ENCODE measurements at places on chromosomes 4 and X.

- no peak for DNase-seq
Observed at GRCh38 chr4:13989501-13989900, 362.0 kb upstream of the BOD1L1 start.

GRCh38 chr4:78667325-78667724 lies 108.8 kb upstream of the BMP2K start:
- DNase-seq: no peak

- no peak for DNase-seq
Observed at GRCh38 chr4:18042012-18042411, 20.5 kb upstream of the LCORL start.

GRCh38 chr4:3361406-3361805 lies 68.6 kb downstream of the RGS12 start:
- DNase-seq: no peak

GRCh38 chr4:120718979-120719566 lies 203.5 kb downstream of the PRDM5 start:
- peak; percentile 6 for DNase-seq

DNA sequence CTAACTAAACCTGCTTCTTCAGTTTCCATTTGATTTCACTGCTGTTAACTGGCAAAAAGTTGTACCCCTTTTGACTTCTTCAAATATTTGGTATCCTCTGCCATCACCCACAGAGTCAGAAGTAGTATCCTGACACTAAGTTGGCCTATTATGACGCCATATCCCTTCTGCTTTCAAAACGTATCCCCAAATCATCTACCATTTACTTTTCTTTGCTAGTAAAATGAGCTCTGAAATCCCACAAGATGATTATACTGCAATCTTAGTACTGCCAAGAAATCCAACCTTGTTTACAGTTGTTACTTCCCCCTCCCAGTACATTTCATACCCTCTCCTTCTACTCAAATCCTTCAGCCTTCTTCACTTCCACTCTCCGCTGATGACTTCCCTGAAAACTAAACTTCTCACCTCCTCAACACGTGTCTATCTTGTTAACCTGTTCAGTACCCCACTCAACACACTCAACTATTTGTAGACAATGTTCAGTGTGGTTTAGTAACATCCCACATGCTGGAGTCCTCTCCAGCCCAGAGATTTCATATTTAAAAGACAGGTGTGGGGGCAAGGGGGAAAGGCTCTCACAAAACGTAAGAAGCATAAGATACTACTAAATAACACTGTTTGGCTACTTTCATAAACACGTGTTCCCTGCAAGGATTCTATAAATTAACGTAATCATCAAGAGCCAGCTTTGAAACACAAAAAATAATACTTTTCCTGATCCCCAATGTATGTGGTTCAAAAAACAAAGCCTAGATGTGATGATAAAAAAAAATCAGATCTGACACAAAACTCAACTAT lies 1.3 kb downstream of the NAF1 start:
- no peak for DNase-seq

GRCh38 chrX:45697591-45697990 lies 496.9 kb upstream of the DIPK2B start:
- DNase-seq: no peak

DNA sequence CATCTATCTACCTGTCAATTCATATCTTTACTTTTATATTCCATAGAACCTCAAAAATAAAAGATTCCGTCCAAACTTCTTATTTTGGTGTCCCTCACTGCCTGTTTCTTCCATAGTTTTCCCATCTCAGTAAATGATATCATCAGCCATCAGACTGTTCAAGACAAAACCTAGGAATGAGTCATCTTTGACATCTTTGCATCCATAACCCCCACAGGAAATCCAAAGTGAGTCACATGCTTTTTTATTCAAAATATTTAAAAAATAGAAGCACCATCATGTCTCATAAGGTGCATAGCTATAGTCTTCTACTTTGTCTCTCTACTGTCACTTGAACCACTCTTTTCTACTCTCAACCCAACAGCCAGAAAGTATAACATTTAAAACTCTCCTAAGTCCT lies 29.9 kb upstream of the CXXC4 start:
- DNase-seq: no peak

DNA sequence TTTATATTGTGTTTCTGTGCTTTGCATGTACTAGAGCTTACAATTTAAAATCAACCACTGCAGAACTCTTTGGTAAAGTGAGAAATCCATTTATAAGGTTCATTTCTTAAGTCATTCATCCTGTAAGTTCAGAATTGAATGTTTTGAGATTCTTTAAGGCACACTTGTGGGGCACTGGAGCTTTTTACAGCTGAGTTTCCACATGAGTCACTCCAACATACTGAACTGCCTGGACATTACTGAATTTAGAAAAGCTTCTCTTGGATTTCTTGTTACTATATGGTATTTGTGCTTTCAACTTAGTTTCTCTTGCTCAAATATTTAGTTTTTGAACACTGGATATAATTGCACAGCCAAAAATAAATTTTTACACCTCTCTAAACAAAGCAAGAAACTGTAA lies 226.3 kb downstream of the PACRGL start:
- DNase-seq: no peak

GRCh38 chrX:5646818-5647217 lies 581.8 kb downstream of the NLGN4X start:
- DNase-seq: no peak

DNA sequence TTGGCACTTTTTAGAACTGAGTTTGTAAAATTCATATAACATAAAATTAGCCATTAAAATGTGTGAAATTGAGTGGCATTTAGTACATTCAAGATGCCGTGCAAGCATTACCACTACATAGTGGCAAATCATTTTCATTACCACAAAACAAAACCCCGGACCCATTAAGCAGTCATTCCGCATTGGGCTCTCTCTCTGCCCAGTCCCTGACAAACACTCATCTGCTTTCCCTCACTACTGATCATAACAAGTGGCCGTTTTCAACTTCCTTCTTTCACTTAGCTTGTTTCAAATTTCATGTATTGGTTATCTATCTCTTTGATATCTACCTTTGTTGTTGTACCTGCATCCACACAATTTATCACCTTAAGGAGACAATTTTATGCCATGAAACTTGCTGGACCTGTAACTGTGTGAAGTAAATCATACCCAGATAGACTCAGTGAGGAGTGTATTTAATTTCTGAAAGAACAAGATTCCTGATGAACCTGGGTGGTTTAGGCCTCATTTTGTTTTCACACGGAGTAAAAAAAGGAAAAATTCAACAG lies 202.1 kb downstream of the OR13H1 start:
- DNase-seq: no peak

DNA sequence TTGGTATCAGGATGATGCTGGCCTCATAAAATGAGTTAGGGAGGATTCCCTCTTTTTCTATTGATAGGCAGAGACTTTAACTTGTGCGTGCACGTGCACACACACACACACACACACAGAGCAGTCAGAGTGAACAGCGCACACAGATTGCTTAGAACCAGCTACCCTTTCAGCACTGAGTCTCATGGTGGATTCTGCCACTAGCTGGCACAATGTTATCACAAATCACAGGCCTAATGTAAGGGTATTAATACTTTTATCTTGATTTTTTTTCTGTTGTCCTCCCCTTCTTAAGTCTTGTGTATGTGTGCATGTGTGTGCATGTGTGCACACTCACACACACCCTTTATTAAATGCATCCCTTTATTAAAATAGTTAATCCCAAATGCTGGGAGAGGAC lies 53.2 kb downstream of the HADH start:
- no peak for DNase-seq

GRCh38 chr4:138177278-138177968 lies 64.7 kb downstream of the SLC7A11 start:
- DNase-seq: no peak

GRCh38 chr4:16572631-16573030 lies 325.8 kb downstream of the LDB2 start:
- DNase-seq: no peak

DNA sequence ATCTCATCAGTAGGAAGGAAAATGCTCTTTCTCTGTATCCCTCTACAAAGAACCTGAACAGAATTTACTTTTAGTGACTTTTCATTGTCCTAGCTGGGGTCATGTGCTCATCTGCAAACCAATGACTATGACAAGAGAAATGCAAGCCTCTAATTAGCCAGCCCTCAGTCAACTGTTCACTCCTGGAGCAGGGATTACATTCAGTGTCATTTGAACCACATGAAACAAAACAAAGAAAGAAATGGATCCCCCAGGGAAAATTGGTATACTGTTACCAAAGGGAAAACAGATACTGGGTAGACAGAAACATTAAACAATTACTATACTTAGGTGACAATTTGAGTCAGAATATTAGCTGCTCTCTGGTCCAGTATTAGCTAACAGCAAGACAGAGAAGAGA lies 173.6 kb downstream of the RCHY1 start:
- no peak for DNase-seq

GRCh38 chr4:16775411-16776154 lies 122.9 kb downstream of the LDB2 start:
- no peak for DNase-seq

- DNase-seq: no peak
Observed at GRCh38 chr4:140569307-140569638, 512 bp upstream of the UCP1 start.

DNA sequence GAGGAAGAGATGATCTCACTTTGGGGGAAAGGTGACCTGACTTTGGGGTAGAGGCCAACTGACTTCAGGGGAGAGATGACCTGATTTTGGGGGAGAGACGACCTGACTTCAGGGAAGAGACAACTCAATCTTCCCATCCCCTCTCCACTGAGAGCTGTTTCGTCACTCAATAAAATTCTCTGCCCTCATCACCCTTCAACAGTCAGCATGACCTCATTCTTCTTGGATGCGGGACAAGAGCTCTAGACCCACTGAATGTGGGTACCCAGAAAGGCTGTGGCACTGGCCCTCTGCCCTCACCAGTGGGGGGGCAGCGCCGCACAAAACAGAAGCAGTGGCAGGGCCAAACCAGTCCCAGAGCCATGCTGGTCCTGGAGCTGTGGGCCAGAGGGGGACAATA lies 34.6 kb downstream of the ATXN3L start:
- no peak for DNase-seq

DNA sequence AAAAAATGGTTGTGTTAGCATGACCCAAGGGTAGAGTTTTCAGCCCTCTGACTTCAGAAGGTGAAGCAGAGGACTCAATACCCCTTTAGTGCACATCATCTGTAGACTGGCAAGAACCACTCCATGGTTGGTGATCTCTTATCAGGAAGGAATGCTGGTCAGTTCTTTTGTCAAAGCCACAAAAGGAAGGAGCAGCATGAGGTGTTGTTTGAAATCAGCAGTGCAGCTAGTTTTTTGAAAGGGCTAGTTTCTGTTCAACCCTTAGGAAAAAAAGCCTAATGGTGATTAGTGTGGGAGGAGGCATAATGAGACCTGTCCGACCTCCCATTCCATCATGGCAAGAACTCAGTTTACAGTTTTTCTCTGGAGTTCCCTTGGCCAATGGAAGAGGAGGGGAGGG lies 362.0 kb upstream of the CT83 start:
- no peak for DNase-seq

- no peak for DNase-seq
Observed at GRCh38 chrX:100797359-100797758, 22.8 kb upstream of the CSTF2 start.

DNA sequence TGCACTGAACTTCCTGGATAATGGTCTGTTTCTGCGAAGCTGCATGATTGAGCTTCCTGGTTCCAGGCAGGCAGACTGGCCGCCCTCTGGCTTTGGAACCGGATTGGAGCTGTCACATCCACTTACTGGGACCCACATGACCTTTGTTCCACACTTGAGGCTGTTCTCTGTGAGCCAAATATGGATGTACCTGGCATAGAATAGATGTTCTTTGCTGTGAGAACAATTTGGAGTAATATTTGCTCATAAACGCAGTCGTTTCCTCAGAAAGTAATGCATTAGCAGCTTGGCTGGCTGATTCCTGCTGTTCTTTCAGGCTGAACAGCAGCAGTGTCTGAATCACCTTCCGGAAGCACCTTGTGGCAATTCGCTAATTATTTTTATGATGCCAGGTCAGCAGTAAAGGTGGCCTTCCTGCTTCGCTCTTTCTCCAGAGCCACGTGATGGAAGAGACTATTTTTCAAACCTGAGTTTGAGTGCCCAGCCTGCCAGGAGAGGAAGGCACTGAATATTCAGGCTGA lies 78.1 kb upstream of the BOD1L1 start:
- no peak for DNase-seq

- no peak for DNase-seq
Observed at GRCh38 chr4:89957046-89957926, 62.6 kb downstream of the MMRN1 start.

DNA sequence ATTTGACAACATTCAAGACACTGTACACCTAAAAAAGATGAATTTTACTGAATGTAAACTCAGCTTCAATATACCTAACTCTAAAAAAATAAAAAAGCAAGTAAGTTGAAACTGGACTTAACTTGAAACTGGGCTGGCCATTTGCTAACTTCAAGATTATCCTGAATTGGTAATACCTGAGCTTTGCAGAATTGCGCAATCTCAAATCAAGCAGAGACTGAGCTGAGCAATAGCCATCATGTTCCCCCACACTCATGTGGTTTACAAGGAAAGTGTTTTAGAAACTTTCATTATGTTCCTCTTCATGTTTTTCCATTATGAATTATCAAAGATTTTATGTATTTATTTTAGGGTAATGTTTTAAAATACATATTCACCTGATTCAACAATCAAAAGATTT lies 38.7 kb downstream of the ANXA5 start:
- DNase-seq: no peak

DNA sequence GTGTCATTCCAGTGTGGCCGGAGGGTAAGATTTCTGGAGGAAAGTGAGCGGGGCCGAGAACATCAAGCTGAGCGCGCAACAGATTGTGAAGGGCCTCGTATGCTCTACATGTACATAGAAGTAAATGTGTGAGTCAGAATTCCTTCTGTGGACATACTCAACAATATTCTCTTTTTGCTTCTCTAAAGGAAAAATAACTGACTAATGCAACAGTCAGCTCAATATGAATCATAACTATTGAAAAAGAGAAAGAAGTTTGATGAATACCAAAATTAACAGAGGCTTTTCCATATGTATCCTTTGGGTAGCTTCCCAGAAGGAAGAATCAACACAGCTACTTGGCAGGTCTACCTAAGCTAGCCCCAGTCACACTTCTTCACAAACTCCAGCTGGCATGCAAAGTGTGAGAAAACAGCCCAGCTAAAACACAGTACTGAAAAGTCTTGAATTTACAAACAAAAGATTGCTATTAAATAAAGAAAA lies 87.5 kb upstream of the ZFP42 start:
- DNase-seq: no peak

GRCh38 chr4:81684352-81684751 lies 212.6 kb upstream of the RASGEF1B start:
- no peak for DNase-seq

- DNase-seq: no peak
Observed at GRCh38 chr4:5041699-5042098, 9.6 kb upstream of the STK32B start.

- no peak for DNase-seq
Observed at GRCh38 chr4:78923464-78924312, 15.6 kb downstream of the PAQR3 start.

DNA sequence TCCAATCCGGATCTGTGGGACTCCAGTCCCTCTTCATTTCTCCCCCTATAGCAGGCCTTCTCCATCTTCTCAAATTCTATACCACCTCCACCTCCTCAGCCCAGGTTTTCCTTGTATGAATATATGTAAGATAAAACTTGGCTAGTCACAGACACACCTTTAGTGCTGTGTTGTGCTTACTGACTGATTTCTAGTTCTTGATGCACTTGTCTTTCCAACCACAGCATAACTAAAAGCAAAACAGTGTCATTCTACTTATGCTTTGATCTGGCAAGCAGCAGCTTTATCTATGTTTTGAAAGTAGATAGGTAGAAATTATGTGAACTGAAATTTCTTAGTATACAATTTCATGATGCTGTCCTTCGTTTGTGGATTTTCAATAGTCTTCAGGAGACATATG lies 47.5 kb downstream of the CCNI start:
- no peak for DNase-seq

- DNase-seq: no peak
Observed at GRCh38 chrX:45006002-45006800, 133.2 kb downstream of the KDM6A start.
